ENCODE measurements at places on chromosomes 5 and 9.
A peak's percentile ranks its signal among the peaks of the same experiment; 100 is the strongest.

DNA sequence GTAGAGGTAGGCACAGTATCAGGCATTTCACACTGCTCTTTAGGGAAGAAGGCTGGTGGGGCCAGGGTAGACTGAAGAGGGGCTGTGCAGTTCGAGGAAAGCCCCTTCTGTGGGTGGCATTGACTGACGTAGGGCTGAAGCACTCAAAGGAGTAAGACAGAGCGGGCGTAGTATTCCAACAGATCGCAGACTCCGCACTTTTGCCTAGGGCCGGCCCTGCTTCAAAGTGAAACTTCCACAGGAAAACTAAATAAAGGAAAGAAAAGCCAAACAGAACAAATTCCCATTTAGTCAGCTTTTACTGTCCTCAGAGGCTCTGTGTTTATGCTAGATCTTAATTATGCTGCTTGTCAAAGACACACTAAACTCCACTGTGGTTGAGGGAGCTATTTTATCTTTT, 493.0 kb upstream of the WWC1 start:
- DNase-seq, result no peak
- no peak overlapping the region for H3K4me3 ChIP-seq
- H3K36me3 ChIP-seq, result no peaks in the 10 kb centered on the region
- H3K27ac ChIP-seq, result no peak overlapping the region
- H3K27me3 ChIP-seq, result no peaks in the 10 kb centered on the region

GRCh38 chr9:133768371-133768858, 30.3 kb upstream of the SARDH start:
- no peaks in the 10 kb centered on the region for H3K4me1 ChIP-seq
- peak; percentile 3 for DNase-seq
- H3K4me3 ChIP-seq, result no peak overlapping the region
- peaks cover 56% of the 10 kb centered on the region for H3K36me3 ChIP-seq
- no peaks in the 10 kb centered on the region for H3K27me3 ChIP-seq

DNA sequence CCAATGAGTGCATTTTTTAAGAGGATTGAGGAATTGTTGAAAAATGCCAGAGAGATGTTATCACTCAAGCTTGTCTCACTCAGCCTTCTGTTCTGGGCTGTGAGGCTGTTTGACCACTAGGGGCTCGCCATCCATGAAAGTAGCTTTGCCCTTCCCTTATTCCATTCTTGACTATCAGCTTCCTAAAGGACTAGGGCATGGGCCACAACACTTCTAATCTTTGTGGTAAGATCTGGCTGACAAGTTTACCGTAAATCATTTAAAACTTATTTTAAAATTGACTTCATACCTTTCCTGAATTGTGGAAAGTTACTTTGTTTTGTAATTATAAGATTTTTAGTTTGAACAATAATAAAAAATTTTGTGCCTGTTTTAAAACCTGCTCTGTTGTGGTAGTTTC, 49.5 kb downstream of the TJP2 start:
- peaks cover 27% of the 10 kb centered on the region for H3K36me3 ChIP-seq
- peaks cover 2% of the 10 kb centered on the region for H3K4me1 ChIP-seq

GRCh38 chr9:118009614-118010013, 305.4 kb downstream of the TLR4 start:
- H3K27me3 ChIP-seq, result peaks cover 3% of the 10 kb centered on the region
- no peak overlapping the region for H3K4me3 ChIP-seq
- no peak overlapping the region for H3K27ac ChIP-seq
- H3K4me1 ChIP-seq, result peaks cover 15% of the 10 kb centered on the region
- DNase-seq, result no peak
